ENCODE measurements at places on chromosomes 7 and 10.
A peak's percentile ranks its signal among the peaks of the same experiment; 100 is the strongest.

DNA sequence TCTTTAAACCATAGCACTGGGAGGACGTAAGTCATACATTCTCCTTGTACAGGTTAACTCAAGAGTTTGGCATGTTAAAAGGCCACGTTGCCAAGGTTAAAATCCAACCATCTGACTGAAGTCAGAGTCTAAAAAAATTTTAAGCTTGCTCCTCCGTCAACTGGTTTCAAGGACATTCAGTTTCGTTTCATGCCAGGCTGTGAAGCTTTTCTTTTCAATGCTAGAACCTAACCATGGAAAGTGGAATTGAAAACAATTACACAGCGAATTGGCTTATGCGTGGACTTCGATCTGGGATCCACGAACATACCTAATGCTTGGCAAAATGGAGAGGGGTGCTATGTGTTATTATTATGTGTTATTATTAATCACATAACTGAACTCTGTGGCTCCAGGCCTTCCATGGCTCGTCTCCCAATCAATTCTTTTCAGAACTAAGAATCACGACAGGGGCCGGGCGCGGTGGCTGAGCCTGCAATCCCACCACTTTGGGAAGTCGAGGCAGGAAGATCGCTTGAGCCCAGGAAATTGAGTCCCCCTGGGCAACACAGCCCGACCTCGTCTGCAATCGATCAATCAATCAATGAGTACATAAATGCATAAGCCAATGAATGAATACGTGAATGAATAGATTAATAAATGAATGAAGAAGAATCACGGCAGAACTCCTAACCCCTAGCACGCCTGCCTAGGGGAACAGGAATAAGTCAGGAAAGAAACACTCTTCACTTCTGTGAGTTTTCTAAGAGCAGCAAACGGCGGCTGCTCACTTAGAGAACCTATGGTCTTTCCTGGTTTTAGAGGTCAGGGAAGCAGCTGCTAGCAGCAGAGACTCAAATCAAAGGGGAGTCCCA lies 733 bp upstream of the ARL5B start:
- DNase-seq, result peak; percentile 57

- DNase-seq, result peak; percentile 80
Measured at GRCh38 chr7:105678811-105679495, 97.7 kb upstream of the EFCAB10 start.

GRCh38 chr10:69897432-69897831 lies 95.7 kb downstream of the COL13A1 start:
- DNase-seq, result no peak

GRCh38 chr7:47893238-47893637 lies 55.0 kb downstream of the PKD1L1 start:
- peak; percentile 6 for DNase-seq

- no peak for DNase-seq
Measured at GRCh38 chr7:100166317-100166940, 2.0 kb downstream of the GAL3ST4 start.

GRCh38 chr7:14841869-14842268 lies 60.7 kb downstream of the DGKB start:
- DNase-seq, result peak; percentile 71

- peak; percentile 27 for DNase-seq
Measured at GRCh38 chr10:118980870-118981269, 48.6 kb upstream of the NANOS1 start.

GRCh38 chr10:114539623-114540022 lies 118.5 kb downstream of the ABLIM1 start:
- no peak for DNase-seq

GRCh38 chr10:70551971-70552422 lies 50.5 kb downstream of the PRF1 start:
- DNase-seq, result peak; percentile 64

Data from fibroblast of mammary gland (primary cell).